ENCODE measurements at places on chromosomes 3 and 15. TPM values are rescaled to one million over a fixed set of nuclear protein-coding genes. Genes with fewer than 3 reads are reported as not detected.

Gene ATR
- total RNA-seq: 19.7 TPM

Gene ADGRG7
- not detected for total RNA-seq

GRCh38 chr3:147640781-147641180 lies 231.6 kb downstream of the ZIC1 start:
- DNase-seq: no peak

DNA sequence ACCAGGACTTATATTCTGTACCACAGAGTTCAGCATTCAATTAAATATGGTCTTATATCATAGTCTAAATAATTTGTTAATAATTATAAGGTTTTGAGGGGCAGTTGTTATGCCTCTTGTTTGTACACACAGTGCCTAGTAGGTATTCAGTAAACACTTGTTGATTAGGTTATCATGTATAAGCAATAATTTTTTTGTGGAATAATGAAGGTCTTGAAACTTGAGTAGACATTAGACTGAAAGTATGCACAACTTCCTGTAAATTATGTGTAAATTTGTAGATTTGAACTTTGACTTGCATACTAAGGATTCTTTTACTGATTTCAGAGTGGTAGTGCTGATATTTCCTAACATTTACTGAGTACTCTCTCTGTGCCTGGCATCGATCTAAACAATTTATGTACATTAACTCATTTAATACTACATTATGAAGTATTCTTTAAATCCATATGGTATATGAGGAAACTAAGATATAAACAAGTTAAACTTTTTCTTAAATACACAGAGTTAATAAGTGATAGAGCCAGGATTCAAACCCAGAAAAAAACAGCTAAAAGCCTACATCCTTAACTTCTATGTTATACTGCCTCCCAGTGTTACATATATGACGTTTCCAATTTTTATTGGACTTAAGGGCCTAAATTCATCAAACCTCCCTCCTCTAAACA lies 65.1 kb downstream of the GLCE start:
- no peak for DNase-seq

Gene COL6A5
- 4.5 TPM for total RNA-seq

Gene SERPINI2
- total RNA-seq: 2.3 TPM

DNA sequence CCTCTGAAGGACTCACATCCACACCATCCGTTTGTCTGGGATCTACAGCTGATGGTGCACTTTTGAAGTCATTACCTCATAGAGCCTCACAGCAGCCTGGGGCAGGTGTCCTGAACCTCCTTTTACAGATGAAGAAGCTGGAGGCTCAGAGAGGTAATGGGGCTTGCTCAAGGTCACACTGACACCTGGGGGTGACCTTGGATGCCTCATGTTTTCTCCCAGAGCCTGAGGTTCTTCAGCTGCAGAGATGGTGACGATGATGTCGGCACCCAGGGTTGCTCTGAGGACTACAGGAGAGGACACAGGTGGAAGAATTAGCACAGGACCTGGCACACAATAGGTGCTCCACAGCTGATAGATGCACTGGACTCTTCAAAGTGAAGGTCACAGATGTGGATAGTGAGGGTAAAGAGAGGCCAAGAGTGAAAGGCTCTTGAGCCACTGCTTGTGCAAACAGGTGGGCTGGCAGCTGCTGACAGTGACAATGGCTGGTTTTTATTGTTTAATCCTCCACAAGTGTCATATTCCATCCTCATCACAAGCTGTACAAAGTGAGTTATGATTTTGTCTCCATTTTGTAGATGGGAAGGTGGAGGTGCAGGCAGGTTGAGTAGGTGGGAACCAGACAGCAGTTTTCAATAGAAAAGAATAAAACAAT lies 17.4 kb upstream of the ATP2B2 start:
- DNase-seq: no peak

DNA sequence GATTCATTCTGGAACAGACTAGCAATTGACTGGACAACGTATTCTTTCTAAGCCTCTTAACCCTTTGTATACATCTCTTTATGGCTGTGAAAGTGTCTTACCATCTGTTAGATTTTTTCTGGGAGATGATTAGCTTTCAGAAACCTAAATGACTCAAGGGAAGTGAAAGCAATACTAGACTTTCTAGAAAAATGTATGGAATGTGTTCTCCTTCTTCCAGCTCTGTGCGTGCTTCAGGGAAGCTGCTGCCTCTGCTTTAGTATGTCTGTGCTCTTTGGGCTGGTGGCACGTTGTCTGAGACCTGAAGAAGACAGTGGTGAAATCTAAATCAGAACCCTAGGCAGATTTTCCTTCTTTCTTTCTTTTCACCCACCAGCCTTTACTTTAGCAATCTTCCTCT lies 89.5 kb downstream of the ITPR1 start:
- DNase-seq: no peak

GRCh38 chr15:50970524-50970923 lies 62.0 kb downstream of the AP4E1 start:
- no peak for DNase-seq

DNA sequence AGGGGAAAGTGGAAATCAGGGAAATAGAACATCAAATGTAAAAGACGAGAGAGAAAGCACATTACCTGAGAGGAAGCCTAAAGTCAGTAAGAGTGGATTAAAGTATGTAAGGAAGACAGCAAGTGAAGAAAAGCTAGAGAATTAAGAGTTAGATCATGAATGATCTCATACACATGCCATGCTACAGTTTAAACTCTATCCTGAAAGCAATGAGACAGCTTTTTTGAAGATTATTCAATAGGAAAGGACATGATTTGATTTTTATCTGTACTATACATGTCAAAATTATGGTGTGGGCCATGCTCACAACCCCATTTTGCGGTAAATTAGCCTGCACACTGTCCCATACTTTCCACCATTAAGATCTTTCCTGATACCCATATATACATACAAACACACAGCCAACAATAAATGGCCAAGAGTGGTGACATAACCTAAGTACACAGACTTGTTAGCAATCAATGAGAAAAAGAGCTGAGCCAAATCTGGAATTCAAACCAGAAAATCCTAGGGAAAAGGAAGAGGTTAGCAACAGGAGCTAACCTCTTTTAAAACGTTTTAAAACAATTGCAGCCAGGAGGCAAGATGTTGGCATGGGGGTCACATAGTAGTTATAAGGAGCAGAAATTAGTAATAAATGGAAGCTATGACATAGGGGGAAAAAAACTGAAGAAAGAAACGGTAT lies 4.5 kb downstream of the MYO9A start:
- DNase-seq: no peak

GRCh38 chr3:173078525-173078924 lies 62.5 kb downstream of the SPATA16 start:
- DNase-seq: no peak

GRCh38 chr3:141076797-141077571 lies 25.8 kb downstream of the SPSB4 start:
- peak; percentile 71 for DNase-seq

Gene ZBTB20
- 66.4 TPM for total RNA-seq

DNA sequence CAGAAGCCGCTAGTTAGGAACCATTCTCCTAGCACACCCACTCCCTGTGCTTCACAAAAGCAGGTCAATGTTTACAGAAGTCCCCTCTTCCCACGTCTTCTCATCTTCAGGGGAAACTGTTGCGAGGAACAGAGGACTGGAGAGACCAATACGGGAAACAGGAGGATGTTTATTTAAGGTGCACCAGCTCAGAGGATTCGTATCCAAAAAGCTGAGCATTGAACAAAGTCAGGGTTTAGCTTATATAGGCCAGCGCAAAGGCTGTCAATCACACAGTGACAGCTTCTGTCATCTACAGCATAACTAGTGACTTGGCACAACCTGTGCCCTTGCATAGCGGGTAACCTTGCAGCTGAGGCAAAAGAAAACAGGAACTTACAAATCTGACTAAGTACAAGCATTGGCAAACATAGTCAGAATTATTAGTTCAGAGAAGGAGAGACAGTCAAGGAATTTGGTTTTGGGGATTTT lies 61.3 kb downstream of the ZDHHC19 start:
- DNase-seq: no peak

GRCh38 chr3:144801890-144802289 lies 830.3 kb downstream of the DIPK2A start:
- DNase-seq: peak; percentile 16

Gene HDAC11
- total RNA-seq: 18.2 TPM

GRCh38 chr3:8094415-8094814 lies 407.2 kb upstream of the LMCD1 start:
- no peak for DNase-seq

- DNase-seq: no peak
These were observed 484.2 kb upstream of the THBS1 start for GRCh38 chr15:39096608-39097205.

- DNase-seq: no peak
These were observed 47.1 kb downstream of the STT3B start for GRCh38 chr3:31579828-31580227.

DNA sequence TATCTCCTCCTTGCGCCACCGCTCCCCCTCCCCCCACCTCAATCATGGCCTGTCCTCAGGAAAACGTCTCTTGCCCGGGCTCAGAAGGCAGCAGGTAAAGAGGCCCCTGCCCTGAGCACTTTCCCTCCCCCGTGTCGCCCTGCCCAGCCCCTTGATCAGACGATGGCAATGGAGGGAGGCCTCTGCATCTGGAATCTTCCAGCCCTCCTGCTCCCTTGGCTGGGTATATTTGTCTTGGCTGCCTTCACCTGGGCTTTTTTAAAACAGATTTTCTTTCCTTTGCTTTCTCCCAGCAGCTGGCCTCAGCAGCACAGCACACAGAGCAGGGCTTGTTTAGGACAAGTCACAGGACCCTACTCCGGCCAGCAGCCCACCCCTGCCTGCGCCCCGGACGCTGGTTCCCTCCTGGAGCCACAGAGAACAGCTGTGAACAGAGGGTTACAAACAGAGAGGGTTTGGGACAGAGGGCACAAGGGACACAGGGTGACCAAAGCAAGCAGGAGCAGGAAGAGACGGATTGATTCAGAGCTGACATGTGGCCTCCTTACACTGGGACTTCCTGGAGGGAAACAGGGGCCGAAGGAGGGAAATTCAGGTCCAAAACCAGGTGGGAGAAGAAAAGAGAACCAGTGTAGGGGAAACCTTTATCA lies 78.7 kb downstream of the ISG20 start:
- no peak for DNase-seq

DNA sequence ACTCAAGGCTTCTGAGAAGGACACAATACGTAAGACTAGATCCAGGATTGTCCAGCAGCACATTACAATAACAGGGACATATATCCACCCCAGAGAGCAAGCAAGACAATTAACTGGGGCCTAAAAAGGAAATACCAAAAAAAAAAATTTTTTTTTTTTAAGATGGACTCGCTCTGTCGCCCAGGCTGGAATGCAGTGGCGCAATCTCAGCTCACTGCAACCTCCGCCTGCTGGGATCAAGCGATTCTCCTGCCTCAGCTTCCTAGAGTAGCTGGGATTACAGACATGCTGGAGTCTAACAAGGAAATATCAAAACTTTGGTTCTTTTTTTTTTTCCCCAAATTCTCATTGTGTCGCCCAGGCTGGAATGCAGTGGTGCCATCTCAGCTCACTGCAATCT lies 28.8 kb upstream of the IMPDH2 start:
- DNase-seq: no peak

DNA sequence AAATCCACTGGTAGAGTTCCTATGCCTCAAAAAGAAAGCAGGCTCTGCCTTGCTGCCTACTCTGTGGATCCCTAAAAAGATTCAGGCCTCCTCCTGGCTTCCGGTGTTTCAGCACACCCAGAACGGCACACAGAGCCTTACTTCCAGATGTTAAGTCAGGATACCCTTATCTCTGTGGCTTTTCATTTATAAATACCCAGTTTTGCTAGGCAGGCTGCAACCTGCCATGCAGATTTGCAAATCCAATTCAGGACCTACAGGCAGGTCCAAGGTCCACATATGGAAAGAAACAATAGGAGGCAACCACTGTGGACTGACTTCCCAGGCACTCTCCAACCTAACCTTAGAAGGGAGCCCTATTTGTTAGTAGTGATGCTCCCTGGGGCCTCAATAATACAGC lies 30.7 kb downstream of the EFL1 start:
- no peak for DNase-seq

GRCh38 chr15:65032801-65033537 lies 3.5 kb upstream of the MTFMT start:
- DNase-seq: peak; percentile 66

GRCh38 chr3:195770081-195770840 lies 41.5 kb downstream of the MUC4 start:
- no peak for DNase-seq

Gene FAM81A
- 1.8 TPM for total RNA-seq

Gene PRICKLE2
- total RNA-seq: 43.5 TPM

DNA sequence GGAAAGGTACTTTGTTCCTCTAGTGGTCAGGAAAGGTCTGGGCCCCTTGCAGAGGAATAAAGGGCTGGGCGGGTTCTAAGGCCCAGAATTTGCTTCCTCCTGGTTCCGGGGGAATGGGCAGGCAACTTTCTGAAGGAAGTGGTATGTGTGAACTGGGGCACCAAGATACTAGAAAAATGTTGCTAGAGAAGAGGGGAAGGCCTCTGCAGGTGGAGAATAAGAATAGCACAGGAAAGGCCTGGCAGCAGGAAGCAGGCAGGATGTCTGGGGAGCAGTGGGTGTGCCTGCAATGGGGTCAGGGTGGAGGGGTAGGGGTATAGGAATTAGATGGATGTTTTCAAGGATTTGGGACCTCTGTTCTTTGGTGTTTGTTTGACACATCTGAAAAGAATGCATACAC lies 2.0 kb downstream of the SLC22A13 start:
- no peak for DNase-seq

DNA sequence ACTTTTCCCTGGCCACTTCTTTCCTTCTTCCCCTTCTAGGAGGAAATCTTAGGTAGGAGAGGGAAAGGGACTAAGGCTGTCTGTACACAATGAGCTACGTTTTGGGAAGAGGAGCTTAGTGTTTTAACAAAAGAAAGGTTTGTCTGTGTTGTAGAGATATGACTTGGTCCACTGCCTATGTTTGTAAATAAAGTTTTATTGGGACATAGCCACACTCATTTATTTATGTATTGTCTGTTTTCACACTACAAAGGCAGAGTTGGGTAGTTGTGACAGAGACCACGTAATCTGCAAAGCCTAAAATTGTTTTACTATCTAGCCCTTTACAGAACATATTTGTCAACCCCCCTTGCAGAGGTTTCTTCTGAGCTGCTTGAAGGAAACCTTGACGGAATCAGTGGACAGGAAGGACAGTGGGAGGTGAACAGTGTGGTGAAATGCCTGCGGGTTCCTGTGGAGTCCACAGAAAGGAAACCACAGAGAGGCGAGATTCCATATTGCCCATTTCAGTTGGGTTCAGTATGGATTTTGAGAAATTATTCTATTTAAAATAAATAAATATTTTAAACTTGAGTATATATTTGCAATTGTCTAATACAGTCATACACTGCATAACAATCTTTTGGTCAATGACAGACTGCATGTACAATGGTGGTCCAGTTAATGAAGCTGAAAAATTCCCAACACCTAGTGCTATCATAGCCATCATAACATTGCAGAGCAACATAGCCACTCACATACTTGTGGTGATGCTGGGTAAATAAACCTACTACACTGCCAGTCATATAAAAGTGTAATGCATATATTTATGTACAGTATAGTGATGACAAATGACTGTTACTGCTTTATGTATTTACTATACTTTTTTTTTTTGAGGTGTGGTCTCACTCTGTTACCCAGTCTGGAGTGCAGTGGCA lies 157.9 kb upstream of the NUDT16 start:
- no peak for DNase-seq

Gene PLXND1
- 233 TPM for total RNA-seq

GRCh38 chr15:48989170-48989569 lies 25.5 kb upstream of the SHC4 start:
- DNase-seq: no peak
